ENCODE measurements at places on chromosomes 2 and 18. TPM values are rescaled to one million over a fixed set of nuclear protein-coding genes. Genes with fewer than 3 reads are reported as not detected.

The PRSS56 gene
- 0.11 TPM for polyA plus RNA-seq

The VWA3B gene
- 0.11 TPM for polyA plus RNA-seq

The IL36A gene
- polyA plus RNA-seq: not detected

The GRB14 gene
- 42.3 TPM for polyA plus RNA-seq

The EVA1A gene
- 1.4 TPM for polyA plus RNA-seq

The CCNT2 gene
- polyA plus RNA-seq: 8.6 TPM

GRCh38 chr2:157172239-157172638 is 85.3 kb upstream of the GALNT5 start:
- DNase-seq: no peak

DNA sequence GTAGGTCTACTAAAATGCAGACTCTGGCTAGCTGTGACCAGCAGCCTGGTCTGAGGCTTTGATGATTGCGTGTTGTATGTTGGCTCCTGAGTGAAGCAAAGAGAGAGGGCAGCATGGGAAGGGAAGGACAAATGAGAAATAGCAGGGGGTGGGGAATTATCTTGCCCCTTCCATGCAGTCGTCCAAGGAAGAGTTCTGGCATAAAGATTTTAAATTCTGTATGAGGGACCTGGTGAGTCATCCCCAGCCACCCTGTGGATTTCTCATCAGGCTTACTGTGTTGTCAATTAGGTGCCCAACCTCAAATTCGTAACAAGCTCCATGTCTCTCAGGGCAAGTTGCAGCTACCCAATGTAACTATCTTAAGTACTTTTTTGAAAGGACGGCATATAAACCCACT is 72.1 kb upstream of the NOSTRIN start:
- DNase-seq: no peak

DNA sequence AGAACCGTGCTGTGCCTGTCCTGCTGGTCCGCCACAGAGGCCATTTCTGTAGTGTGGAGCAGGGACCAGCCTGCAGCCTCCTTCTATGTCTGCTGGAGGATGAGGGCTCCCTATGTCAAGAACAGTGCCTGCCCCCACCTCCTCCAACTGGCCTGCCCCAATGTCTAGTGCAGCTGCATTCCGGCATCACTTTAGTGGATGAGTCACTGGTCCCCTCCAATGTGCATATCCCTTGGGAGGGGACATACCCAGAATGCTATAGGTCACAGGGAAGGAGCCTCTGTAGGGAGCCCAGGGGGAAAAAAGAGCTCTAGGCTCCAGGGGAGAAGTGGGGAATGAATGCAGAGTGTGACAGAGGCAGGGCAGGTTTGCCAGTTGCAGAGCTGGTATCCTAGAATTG is 219.6 kb downstream of the CELF4 start:
- no peak for DNase-seq

- peak; percentile 56 for DNase-seq
These were observed 24.0 kb downstream of the WIPF1 start for GRCh38 chr2:174573621-174574081.

DNA sequence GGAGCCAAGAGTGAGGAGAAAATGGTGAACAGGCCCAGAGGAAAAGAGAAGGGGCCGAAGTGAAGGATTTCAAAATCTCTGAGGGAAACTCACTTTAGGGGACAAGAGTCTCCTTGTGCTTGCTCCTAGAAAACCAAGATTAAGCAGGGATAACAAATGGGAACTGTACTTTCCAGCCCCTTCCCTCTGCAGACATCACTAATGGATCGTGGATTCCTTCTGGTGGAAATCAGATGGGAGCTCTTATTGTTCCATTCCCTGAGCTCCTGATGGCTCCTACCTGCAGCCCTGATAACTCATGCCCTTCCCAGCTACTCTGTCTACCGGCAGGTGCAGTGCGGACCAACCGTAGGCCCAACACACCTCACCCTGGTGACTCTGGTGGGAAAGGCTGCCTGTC is 20.6 kb upstream of the RESP18 start:
- no peak for DNase-seq

DNA sequence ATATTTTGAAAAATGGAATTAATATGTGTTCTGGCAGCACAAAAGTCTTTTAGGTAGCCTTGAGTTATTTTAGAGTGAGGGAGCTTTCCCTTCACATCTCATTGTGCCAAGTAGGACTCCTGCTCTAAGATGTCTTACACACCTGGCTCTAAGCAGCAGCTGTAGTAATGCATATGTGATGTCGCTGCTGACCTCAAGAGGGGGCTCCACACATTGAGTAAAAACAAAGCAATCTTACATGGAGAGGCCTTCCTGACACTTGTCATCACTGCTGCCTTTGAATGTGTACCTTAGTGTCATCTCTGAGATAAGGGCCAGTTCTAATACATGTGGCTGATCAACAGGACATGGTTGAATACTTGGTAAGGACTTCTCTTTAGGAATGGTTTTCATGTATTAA is 75.8 kb downstream of the ACTR3 start:
- no peak for DNase-seq

DNA sequence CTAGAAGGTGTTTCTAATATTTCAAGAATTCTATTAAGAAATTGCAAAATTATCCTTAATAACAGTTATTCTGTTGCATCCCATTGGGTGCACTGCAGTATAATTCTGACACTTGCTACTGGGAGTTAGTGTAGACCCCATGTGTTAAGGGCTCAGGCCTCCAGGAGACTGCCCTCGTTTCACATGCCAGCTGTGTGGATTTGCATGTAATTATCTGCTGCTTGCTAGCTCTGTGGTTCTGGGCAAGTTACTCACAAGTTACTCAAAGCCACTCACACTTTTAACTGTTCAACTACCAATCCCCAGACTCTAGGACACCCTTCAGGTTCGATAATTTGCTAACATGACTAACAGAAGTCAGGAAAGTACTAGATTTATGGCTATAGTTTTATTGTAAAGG is 38.6 kb downstream of the ST6GAL2 start:
- no peak for DNase-seq

GRCh38 chr2:44456946-44457345 is 95.2 kb downstream of the CAMKMT start:
- DNase-seq: no peak

- peak; percentile 68 for DNase-seq
These were observed 189.4 kb upstream of the GLI2 start for GRCh38 chr2:120546048-120546864.

DNA sequence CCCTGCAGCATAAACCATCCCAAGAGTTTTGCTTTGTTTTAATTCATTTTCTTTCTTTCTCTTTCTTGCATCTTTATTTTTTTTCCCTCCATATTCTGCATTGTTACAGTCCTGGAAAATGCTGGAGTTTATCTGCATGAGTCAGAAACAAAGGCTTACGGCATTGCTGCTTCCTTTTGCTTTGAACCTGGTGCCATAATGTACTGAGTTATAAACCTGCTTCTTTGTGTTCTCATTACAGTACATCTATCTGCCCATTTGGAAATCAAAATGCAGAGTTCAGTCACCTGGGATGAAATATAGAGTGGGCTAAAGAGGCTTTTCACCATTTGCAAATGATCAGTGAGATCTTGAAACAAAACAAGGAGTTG is 1009.2 kb upstream of the FANCL start:
- DNase-seq: no peak

DNA sequence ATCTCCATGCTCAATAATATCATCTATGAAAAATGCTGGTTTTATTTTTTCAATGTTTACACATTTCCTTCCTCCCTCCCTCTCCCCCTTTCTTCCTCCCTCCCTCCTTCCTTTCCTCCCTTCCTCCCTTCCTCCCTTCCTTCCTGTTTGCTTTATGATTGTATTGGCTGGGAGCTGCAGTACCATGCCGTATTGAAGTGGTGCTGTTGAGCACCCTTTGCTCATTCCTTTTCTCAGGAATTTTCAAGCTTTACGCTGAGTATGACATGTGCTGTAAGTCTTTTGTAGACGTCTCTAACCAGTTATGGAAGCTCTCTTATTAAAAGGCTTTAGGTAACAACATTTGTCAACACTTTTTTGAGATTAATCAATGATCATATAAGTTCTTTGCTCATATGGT is 100.4 kb downstream of the SNTG2 start:
- no peak for DNase-seq

DNA sequence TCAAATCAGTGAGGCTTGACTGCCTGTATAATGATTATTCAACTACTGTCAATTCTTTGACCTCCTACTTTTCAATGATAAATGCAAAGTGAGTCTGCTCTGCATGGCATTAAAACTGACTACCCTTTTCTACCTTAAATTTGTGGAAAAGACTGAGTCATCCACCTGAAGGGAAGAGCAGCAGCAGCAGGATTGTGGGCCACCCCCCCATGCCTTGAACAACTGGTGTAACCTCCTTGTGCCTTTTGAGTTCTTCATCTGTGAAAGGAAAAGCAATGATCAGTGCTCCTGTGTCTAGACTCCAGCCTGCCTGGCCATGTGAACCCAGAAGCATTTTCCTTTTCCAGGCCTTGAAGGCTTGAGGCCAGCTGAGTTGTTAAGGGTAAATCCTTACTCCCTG is 102.9 kb downstream of the OSR1 start:
- DNase-seq: no peak
